ENCODE measurements at places on chromosomes 11 and 22. TPM values are rescaled to one million over a fixed set of nuclear protein-coding genes. Genes with fewer than 3 reads are reported as not detected.

Gene PTPRCAP
- polyA plus RNA-seq, result 1.6 TPM

Gene SCGB1A1
- polyA plus RNA-seq, result not detected

GRCh38 chr11:75303544-75304224, 47.8 kb downstream of the ARRB1 start:
- DNase-seq, result no peak

DNA sequence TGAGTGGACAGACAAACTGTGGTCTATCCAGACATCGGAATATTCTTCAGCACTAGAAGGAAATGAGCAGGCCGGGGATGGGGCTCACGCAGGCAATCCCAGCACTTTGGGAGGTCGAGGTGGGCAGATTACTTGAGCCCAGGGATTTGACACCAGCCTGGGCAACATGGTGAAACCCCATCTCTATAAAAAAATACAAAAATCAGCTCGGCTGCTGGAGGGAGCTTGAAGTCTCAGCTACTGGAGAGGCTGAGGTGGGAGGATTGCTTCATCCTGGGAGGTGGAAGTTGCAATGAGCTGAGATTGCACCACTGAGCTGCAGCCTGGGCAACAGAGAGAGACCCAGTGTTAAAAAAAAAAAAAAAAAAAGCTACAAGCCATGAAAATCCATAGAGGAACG, 8.0 kb upstream of the CTSD start:
- no peak for DNase-seq

- DNase-seq, result no peak
These were observed 17.5 kb downstream of the FGF3 start for GRCh38 chr11:69801513-69802335.

GRCh38 chr11:79087238-79087960, 353.4 kb downstream of the TENM4 start:
- no peak for DNase-seq

DNA sequence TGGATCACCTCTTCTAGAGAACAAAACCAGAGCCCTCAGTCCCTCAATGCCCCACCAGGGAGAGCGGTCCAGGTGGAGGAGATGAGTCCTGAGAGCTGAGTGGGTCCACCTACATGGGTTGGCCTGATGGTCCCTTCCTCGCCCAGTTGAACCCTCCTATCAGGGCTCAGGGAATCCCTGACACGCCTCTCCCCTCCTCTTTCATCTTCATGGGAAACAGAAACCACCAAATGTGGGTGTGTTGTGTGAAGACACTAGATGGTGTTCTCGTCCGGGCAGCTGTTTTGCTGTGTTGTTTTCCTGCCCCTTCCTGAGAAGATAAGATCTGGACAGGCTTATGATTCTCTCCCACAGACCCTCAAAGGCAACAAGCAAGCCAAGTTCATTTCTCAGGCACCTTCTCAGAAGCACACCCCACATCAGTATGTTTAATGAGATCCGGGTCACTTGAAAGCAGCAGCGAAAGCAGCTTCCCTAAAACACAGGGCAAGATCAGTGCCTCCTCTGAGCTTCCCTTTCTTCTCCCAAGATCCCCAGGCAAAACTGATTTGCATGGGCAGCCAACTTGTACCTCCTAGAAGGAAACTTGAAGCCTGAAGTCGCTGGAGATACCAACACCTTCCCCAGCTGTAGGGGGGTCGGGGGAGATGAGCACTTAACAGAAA, 35.3 kb upstream of the POU2AF1 start:
- no peak for DNase-seq

DNA sequence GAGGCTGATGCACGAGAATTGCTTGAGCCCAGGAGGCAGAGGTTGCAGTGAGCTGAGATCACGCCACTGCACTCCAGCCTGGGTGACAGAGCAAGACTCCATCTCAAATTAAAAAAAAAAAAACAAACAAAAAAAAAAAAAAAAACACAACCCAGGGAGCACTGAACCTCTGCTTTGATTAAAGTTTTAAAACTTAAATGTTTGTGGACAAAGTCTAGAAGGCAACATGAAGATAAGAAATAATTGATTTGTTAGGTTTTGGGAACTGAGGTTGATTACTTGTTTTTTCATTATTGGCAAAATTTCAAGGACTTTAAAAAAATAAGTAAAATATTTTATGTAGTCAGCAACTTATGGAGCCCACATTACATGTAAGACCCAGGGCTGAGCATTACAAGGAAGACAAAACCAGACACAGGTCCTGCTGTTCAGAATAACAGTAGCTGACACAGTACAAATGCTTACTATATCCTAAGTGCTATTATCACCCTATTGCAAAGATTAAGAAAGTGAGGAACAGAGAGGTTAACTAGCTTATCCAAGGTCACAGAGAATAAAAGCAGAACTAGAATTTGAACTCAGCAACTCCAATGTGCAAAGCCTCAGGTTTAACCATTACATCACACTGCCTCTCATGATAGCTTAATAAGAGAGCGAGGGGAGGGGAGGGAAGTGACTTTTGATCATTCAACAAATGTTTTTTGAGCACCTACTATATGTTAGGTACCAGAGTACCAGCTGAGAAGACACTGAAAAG, 2.3 kb upstream of the CRY2 start:
- DNase-seq, result no peak

- DNase-seq, result no peak
These were observed 279.3 kb upstream of the B3GAT1 start for GRCh38 chr11:134691295-134691873.

DNA sequence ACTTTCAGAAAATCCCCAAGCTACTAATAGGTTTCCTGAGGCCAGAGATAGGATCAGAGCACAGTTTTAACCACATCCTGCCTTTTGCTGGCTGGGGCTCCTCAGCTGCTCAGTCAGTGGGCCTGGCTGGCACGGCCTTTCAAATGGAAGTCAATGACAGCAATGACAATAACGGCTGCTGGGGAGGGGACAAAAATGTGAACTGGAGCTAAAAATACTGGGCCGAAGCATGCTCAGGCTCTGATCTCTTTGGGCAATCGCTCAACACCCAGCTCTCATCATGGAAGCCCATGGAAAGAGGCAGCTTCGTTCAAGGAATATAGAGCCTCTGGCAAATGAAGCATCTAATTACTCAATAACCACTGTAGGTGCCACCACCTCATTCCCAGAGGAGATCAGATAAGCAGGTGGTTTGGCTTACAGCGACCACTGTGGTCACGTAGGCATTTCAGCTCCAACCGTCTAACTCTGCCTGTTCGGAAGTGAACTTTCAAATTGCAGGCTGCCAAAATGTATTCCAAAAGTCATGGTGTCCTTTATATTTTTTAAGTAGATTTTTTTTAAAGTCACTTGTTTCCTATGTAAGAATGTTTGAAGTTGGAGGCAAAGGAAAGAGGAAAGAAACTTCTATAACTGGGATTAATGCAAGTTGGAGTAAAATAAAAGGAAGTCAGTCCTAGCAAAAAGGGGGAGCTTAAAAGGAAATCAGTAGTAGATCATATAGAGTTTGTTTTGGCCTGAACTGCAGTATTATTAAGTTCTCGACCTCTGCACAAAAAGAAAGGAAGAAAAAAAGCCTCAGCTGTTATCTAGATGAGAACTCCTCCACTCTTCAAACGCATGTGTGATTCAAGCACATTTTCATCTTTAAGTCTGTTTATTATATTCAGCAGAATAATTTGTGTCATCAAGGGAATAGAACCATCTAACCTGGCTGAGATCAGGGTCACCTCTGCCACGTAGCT, 14.1 kb downstream of the WT1 start:
- no peak for DNase-seq

DNA sequence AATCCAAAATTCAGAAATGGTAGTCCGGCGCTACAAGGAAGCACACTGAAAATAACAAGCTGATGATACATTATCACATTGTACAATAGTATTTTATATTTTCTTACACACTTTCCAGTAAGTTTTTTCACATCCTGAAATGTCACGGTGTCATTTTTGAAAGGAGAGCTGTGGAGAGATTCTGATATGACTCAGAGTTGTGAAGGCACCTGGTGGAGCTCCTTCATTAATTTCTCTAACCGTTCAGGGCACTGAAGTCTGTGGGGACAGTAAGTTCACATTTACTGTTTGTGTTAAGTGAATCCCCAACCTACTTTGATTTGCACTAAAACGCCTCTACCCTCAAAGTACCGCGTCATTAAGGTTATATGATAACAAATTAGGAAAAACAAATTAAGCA, 13.3 kb downstream of the LDHAL6A start:
- no peak for DNase-seq

DNA sequence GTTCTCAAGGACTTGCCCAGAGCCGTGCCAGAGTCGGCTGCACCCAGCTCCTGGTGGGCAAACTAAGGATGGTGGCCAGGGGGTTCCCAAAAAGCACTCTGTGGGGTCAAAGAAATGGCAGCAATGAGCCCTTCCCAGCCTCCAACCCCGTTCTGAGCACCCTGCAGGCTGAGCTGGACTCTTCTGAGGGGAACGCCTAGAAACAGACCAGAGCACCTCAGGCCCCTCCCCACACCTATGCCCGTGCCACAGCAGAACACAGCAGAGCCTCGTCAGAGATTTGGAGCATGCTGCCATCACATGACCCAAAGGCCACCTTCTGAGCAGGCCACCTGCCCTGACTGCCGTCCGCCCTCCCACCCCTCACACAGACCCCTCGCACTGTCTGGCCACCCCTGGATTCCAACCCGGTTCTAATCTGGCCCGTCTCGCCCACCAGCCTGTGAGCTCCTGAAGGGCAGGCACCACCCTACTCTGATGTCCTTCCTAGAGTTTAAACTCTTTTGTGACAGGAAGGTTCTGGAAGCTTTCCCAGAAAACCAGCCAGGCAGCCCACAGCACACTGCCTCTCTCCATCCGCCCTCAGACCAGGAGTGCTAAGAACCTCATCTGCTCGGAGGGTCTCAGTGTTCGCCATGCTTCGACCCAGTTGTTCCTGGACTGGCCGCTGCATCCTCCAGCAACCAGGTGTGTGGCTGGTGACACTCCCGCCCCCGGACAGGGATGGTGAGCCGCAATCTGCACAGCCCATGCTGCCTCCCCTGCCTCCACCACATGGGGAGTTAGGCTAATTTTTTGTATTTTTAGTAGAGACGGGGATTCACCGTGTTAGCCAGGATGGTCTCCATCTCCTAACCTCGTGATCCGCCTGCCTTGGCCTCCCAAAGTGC, 97.6 kb downstream of the CELSR1 start:
- no peak for DNase-seq

DNA sequence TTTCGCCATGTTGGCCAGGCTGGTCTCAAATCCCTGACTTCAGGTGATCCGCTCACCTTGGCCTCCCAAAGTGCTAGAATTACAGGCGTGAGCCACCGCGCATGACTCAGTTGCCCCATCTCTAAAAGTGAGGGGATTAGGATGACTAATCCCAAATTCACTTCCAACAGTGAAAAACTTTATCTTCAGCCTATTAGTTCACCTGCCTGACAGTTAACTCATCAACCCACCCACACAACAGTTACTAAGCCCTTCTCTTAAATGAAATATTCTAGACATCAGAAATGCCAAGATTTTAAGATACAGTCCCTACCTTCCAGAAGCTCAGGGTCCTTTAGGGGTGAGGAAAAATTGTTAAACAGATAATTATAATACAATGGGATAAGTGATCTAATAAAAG, 2.0 kb upstream of the ANKRD42 start:
- no peak for DNase-seq

DNA sequence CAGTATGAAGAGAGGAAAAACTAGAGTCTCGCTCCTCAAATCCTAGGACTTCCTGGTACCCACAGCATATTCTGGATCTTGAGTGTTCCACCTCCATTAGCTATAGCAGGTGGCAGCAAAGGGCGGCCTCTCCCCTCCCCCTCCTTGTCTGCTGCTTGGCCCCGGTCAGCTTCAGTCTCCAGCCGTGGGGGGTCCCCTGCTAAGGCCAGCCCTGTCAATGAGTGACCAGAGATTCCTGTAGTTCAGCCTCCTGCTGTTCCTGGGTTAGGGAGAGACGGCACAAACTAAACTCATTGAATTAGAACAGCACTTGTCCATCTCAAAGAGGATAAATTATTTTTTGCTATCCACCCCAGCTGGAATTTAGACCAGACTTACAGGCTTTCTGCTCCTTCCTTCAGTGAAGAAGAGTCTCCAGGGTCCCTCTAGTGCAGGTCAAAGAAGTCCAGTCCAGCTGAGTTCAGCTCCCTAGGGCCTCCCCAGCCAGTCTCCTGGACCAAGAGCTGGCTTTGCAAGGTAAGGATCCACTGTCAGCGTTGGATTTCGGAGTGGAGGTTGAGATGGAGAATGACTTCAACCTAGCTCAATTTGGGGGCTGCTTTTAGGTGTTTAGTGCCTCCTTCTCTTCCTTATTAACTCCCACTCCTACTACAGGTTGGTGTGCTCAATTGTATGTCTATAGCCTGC, 1.1 kb upstream of the PHLDB1 start:
- DNase-seq, result no peak

DNA sequence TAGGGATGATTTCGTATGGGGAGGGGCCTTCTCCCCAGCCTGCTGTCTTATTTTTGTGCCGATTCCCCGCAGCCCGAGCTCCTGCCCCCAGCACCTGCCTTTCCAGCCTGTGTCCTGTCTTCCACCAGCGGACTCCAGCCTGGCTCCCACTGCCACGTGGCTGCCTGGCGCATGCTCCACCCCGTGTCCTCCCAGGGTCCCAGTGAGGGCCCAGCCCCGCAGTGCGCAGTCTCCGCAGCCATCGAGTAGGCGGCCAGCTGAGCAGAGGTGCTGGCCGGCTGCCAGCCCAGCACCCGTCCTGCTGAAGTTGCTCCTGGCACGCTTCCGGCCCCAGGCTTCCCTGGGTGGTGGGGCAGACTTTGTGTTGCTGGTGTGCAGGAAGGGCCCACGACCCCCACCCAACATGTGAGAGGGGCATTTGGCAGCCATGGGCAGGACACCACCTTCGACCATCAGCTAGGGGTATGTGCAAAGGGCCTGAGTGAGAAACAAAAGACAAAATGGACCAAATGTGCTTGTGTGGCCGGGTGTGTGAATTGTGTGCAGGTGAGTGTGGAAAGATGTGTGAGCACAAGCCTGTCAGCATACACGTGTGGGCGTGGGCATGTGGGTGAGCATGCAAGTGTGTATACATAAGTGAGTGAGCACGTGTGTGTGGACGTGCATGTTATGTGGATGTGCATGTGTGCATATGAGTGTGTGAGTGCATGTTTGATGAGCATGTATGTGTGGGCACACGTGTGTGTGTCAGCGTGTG, 55.9 kb downstream of the RTN4R start:
- DNase-seq, result no peak

DNA sequence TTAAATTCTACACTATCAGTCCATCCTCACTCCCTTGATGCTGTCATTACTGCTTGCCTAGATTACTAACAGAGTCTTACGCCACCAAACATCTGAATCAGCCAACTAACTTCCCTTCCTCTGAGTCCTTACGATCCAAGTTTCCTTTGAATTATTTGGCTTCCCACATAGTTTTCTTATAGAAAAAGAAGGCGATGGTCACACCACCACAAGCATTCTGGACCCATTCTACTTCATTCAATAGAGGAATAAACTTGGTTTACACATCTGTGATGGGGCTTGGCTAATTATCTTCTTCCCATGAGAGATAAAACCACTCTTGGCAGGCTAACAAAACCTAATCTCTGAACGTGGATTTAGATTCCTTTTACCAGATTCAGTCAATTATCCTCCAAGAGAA, 35.0 kb downstream of the INTS4 start:
- DNase-seq, result no peak

- no peak for DNase-seq
These were observed at the start of gene POU2AF3 for GRCh38 chr11:111298413-111299100. Gene POU2AF3 (plus strand): TSS chr11:111298546. CDS start chr11:111298582, 36 bp downstream.

GRCh38 chr22:20624161-20624616, 116.8 kb downstream of the MED15 start:
- DNase-seq, result no peak

- peak; percentile 45 for DNase-seq
These were observed 44.2 kb upstream of the TTLL12 start for GRCh38 chr22:43230971-43231723.
